ENCODE measurements at places on chromosomes 3 and 15.

GRCh38 chr3:160830796-160831195, 74.8 kb downstream of the PPM1L start:
- DNase-seq, result no peak

GRCh38 chr3:14141602-14142341, 16.9 kb downstream of the TMEM43 start:
- DNase-seq, result no peak

DNA sequence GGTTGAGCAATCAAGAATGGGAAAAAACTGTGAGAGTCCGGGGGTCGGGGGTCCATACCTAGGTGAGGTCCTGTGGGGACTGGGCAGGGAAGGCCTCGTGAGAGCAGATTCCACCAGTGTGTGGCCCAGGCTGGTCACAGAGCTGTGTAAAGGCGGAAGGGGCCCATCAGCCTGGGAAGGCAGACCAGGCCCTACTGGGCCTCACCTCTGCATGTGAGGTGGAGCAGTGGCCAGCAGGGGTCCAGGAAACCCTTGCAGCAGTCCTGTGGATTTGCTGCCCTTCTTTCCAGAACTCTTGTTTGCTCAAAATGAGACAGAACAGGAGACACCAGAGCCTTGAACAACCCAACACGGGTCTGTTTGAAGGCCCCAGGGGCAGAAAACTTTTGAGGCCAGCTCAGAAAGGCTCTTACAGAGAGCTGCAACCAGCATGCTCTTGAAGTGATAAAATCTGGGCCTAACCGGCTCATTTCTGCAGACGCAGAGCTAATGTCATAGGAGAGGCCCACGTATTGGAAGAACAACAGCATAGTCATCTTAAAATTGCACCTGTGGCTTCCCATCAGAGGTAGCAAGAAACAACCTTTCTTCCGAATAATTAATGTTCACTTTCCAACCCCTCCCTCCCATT, 30.3 kb upstream of the HHATL start:
- DNase-seq, result no peak

DNA sequence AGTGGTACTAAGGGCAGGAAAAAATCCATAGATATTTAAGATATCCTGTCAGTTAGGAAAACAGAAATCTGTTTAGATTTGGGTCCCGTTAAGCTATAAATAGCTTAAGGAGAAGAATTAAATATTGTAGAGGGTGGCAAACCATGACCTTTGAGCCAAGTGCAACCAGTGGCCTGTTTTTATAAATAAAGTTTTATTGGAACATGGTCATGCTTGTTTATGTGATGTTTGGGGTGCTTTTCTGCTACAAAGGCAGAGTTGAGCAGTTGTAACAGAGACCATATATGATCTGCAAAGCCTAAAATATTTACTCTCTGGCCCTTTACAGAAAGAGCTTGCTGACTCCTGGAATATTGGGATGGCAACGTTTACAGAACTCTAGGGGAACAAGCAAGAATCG, 66.3 kb downstream of the SQOR start:
- no peak for DNase-seq

DNA sequence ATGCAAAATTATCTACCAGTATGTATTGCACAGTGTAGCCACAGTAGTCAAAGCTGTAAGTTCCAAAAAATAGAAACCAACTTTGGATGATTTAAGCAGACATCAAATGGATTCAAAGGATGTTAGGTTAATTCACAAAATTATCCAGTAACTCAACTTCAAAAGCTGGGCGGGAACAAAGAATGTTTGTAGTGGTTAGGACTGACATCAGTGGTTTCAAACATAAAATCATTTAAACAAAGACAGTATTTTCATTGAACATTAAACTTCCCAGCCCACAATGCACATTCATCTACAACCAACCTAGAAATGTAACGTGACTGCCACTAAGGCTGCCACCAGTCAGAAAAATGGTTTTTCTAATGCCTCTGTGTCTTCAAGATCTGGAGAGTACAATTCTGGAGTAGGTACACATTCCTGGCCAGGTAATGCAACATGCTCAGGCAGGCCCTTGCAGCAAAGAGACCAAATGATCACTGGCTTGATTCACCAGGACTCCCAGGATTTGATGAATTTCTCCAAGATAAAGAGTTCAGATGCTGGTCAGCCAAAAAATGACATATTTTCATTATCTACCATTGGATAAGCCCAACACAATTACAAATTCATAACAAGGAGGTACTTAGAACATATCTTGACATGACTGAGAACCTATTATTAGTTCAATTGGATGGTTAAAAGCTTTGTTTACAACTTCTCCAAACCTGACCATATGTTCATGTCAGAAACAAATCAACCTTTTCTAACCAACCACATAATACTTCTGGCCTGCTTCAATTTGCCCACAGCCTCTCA, 189.8 kb upstream of the CNTN4 start:
- no peak for DNase-seq

DNA sequence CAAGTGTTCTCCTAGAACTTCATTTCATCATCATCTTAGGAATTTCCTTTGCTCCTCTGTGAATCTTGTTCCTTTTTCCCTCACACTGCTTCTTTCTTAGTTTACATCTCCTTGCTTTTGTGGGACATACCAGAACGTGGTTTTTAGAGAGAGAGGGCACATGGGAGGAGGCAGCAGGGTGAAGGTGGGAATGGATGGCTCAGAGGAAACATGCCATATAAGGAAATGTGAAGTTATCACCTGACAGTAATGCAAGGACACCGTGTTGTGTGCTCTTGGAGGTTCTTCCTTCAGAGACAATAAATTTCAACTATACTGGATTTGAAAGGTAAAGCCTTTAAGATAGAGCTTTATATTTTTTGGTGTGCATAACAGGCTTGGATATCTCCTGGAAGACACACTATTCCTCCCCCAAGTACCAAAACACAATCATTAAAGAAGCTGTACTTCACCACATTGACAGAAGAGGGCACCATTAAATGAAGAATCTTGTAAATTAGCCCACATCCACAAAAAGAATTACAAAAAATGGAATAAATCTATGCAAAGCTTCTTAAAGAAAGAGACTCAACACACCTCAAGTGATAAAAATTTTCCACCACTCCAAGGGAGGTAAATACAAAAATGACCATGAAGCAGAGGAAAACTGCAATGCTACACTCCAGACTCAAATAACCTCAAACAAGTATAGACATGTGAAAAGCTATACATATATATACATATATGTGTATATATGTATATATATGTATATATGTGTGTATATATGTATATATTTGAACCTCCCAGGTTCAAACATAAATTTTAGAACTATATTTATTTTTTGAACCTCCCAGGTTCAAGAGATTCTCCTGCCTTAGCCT, 26.1 kb downstream of the RPL39L start:
- DNase-seq, result no peak

- DNase-seq, result no peak
These were observed 48.0 kb upstream of the TPRG1 start for GRCh38 chr3:189123595-189124387.

DNA sequence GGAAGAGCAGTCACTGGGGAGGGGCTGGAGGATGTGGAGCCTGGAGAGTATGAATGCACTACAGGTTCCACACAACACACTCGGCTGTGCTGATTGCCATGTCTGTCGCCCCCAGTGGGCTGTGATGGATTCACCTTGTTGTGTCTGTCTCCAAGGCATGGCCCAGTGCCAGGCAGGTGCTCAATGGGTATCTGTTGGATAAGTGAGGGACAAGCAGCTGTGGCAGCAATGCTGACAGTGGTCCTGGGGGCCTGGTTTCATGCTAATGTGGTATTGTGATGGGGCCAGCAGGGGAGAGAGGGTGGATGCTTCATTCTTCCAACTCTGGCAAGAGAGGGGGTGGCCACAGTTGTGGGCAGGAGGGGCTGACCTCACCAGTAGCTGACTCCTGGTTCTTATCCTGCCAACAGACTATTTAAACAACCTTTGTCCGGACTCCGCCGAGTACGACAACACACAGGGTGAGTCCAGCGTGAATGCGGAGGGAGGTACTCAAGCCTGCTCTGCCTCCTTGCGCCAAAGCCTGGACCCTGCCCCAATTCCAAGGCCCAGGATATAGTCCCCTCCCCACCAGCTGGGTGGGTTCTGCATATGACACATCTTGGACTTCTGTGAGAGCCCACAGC, 47.3 kb upstream of the NR2C2 start:
- no peak for DNase-seq

DNA sequence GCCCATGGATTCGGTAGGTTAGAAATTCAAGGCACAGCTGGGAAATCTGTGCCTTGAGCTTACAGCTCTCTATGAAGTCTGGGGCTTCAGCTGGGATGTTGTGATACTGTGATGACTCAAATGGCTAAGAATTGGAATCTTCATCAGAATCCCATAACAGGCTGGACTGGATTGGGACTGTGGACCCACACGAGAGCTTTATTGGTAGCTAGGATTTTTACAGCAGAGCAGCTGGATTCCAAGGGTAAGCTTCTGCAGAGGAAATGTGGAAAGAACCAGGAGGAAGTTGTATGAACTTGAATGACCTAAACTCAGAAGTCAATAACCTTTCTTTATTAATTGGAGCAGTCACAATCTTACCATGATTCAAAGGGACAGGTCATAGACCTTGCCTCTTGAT, 1187.1 kb downstream of the ROBO1 start:
- DNase-seq, result no peak

GRCh38 chr15:45829336-45830153, 194.7 kb downstream of the SQOR start:
- peak; percentile 81 for DNase-seq

GRCh38 chr3:106215047-106215446, 346.2 kb upstream of the CBLB start:
- no peak for DNase-seq

DNA sequence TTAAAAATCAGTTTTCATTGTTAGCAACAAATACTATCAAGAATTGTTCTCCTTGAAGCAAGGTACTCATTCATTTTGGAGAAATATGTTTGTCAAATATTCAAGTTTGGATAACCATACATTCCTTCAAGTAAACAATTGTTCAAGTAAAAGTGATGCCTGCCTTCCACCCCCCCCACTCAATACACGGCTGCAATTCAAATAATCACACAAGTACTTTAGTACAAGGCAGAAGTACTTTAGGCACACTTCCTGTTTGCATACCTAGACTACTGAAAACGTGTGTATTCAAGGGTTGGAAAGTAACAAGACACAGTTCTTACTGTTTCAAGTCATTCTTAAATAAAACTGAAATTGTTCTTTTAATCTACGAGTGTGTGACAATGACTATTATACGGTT, 45.4 kb downstream of the TJP1 start:
- no peak for DNase-seq

- DNase-seq, result no peak
These were observed 543.6 kb downstream of the EDEM1 start for GRCh38 chr3:5731100-5731499.

DNA sequence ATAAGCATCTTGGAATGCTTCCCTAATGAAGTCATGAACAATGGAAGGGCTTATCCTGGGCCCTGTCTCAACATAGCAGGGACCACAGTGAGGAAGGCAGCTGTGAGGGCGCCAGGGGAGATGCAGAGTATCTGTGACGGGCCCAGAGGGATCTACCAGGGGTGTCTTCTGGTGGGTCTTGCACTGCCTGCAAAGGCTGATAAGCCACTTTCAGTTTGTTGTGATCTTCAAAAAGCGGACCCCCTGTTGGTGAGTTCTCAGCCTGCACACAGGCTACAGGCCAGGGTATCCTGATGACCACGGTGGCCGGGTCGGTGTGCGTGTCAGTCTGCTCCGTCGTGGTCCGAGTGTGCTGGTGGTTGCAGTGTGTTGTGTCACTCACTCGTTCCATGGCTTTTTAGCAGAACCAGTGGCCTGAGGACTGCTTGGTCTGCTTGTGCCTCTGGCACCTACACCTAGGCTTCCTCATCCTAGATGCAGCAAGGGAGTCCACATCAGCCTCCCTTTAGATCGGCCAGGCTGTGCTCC, 46.8 kb downstream of the CHDH start:
- no peak for DNase-seq

DNA sequence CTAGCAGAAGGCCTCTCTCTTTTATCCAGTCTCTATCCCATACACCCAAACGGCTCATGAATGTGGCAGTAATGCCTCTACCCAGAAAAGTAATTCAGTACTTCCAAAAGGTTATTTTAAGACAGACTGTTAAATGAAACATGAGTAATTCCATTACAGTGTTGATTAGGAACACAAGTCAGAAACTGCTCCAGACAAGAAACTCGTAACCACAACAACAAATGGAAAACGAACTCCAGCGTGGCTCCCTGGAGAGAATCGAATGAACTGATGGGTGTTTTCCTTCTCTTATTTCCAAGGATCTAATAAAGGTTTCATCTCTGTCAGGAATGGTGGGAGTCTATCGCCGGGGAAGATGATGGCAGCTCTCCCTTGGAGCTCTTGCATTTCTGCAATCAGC, 228.4 kb downstream of the MAGI1 start:
- no peak for DNase-seq

DNA sequence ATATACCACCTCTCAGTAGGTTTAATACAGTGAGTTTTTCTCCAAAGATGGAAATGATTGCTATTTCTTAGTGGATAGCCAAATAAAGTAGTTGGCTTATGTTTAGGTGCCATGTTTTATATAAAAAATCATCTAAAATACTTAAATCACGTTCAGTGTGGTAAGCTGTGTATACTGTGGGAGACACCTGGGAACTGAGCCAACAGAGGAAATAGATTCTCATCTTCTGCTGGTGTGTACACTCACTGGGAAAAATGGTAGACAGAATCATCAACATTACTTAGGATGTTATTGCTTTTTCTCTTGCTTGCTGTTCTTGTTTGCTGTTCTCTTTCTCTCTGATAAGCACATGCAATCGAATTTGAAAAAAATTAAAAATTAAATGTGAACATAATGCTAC, 112.6 kb upstream of the MB21D2 start:
- DNase-seq, result no peak

- DNase-seq, result no peak
These were observed 93.7 kb downstream of the ADAMTS9 start for GRCh38 chr3:64594134-64594533.

- DNase-seq, result no peak
These were observed 245.9 kb downstream of the NAALADL2 start for GRCh38 chr3:175105066-175105465.

GRCh38 chr3:39013289-39013688, 38.5 kb downstream of the SCN11A start:
- no peak for DNase-seq

DNA sequence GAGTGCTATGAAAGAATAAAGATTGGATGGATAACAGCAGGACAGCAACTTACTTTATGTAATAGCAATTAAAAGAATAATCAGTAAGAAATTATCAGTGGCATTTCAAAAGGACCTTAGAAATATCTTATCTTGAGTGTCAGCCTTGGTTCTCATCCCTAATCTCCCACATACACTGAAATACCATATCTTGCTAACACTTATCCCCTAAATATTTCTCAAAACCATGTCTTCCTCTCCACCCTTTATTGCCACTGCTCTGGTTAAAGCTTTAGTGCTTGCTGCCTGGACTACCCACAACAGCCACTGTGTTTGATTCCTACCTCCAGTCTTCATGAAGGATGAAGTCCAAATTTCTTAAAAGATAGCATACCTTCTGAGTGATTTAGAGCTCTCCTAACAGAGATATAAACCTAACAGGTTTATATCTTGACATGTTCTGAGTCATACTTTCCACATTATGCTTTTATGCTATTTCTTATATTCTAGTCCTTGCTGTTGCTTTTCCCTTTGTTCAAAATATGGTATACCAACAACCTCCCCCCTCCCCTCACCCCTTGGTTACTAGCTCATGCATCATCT, 202.8 kb downstream of the RSRC1 start:
- DNase-seq, result no peak

- no peak for DNase-seq
These were observed 15.8 kb upstream of the ALDH1A3 start for GRCh38 chr15:100863796-100864267.

GRCh38 chr3:145696011-145696410, 465.0 kb downstream of the PLOD2 start:
- no peak for DNase-seq

Measured in pancreas (tissue), 10 donors.